ENCODE measurements at places on chromosomes 5 and 9.

DNA sequence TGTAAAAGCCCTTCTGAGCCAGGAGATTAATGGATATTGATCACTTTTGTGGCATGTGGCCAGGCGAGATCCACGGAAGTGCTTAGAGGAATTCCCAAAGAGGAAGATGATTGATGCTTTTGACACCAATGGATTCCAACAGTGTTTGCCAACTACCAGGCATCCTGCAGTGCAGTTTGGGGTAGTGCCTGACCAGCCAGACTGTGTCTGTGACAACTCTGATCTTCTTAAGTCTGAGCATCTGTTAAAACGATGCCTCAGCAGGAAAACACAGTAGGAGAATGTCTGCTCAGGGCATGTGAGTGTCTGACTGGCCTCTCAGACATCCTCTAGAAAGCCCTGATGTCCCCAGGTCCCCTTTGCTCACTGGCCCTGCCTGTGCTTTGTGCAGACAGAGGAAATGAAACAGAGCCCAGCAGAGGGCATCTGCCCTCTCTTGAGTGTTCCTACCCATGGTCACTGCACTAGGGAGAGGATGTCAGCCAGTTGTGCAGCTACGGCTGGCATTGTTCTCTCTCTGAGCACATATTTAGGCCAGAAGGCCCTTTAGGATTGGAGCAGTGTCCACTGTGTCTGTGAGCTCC lies 57.0 kb downstream of the TRPC7 start:
- no peaks in the 10 kb centered on the region for H3K36me3 ChIP-seq
- no peak overlapping the region for H3K27ac ChIP-seq
- no peak overlapping the region for H3K4me3 ChIP-seq
- peaks cover 11% of the 10 kb centered on the region for H3K27me3 ChIP-seq
- peaks cover 2% of the 10 kb centered on the region for H3K4me1 ChIP-seq
- DNase-seq = no peak

GRCh38 chr5:154371687-154372086 lies 74.1 kb upstream of the SAP30L start:
- no peak for DNase-seq
- no peak overlapping the region for H3K4me3 ChIP-seq
- no peak overlapping the region for H3K27ac ChIP-seq
- H3K27me3 ChIP-seq = peaks cover 18% of the 10 kb centered on the region

DNA sequence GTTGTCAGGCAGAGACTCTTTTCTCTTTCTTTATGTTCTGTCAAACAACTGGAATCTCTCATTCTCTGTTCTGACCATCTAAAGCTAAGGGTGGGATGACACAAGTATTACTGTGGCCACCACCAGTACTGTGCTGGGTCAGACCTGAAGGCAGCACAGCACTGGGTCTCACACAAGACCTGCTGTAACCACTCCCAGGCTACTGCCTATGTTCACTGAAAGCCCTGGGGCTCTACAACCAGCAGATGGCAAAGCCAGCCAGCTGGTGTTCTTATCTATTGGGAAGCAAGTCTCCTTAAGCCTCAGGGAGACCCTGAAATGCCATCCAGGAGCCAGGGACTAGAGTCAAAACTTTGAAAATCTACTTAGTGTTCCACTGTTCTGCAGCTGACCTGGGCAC lies 189.5 kb downstream of the SLCO4C1 start:
- H3K36me3 ChIP-seq = no peaks in the 10 kb centered on the region
- H3K4me1 ChIP-seq = no peaks in the 10 kb centered on the region
- H3K4me3 ChIP-seq = no peak overlapping the region

DNA sequence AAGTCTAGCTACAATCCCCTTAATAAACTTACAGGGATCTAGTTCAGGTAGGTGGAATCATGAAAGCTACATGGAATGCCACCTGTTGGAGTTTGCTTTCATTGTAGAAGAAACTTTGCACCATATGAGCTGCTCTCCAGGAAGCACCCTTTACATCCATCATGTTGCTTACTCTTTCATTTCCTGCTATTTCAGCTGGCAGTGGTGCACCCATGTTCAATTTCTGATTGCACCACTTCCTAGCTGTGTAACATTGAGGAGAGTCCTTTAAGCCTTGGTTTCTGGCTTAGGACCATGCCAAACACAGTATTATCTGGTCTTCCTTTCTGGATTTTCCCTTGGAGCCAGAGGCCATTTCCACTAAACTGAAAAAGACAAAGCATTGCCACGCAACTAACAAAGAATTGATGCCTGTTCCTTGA lies 123.3 kb upstream of the SLC12A2 start:
- peaks cover 32% of the 10 kb centered on the region for H3K4me1 ChIP-seq
- no peak overlapping the region for H3K27ac ChIP-seq
- no peaks in the 10 kb centered on the region for H3K27me3 ChIP-seq
- no peak overlapping the region for H3K4me3 ChIP-seq

- no peaks in the 10 kb centered on the region for H3K36me3 ChIP-seq
- H3K4me3 ChIP-seq = peak overlapping the region; percentile 61
- peak; percentile 45 for DNase-seq
- H3K27ac ChIP-seq = peak overlapping the region; percentile 98
- H3K27me3 ChIP-seq = peaks cover 6% of the 10 kb centered on the region
Measured at GRCh38 chr9:88258024-88258423, 119.7 kb upstream of the SPATA31C2 start.

DNA sequence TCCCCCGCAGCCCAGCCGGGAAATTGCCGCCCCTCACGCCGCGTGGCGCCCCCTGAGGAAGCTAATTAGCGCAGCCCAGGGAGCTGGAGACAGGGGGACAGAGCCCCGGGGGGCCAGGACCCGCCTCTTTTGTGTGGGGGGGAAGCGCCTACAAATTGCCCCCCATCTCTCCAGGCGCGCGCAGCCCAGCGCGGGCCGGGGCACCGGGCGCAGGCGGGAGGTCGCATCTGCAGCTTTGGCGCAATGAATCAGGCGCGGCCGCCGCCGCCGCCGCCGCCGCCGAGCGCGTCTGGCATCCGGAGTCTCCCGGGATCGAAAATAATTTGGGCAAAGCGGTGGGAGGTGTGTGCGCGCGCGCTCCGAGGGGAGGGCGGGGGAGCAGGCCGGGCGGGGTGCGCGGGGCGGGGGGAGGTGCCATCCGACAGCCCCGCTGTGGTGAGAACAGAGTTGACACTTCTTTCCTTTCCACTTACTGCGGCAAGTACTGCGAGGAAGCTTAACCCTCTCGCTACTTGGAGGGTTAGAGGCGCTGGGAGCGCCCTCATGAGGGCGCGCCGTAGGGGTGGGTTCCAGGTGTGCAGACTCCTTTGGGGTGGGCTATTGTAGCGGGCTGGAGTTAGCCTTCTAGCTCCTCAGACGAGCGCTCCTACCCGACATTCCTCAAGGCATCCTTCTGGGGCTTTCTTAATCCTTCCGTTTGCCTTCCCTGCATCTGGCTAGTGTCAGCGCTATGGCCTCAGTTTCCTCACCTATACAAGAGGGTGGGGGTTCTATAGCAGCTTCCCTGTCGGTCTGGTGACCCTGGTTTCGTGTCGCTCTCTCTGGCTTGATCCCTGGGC lies 63.1 kb downstream of the CXXC5 start:
- H3K27ac ChIP-seq = peak overlapping the region; percentile 94
- peaks cover 6% of the 10 kb centered on the region for H3K27me3 ChIP-seq

GRCh38 chr5:24714746-24715145 lies 70.0 kb upstream of the CDH10 start:
- H3K27ac ChIP-seq = no peak overlapping the region
- H3K27me3 ChIP-seq = no peaks in the 10 kb centered on the region

DNA sequence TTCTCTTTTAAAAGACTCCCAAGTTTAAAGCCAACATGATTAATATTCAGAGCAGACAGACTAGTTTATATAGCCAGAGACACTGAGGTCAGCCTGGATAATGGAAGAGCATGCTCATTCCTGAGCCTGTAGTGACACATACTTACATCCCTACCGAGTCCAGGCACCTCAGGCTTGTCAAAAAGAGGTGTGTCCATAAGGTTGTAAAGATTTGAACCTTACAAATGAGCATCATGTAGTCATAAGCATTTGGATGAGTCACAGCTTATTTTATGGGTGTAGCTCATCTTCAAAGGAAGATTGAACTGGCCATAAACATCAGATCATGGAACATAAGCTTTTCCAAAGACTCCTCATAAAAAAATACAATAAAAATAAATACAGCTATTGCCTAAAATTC lies 333.5 kb downstream of the EFNA5 start:
- no peak for DNase-seq
- H3K4me3 ChIP-seq = no peak overlapping the region
- H3K27me3 ChIP-seq = peaks cover 3% of the 10 kb centered on the region
- H3K27ac ChIP-seq = no peak overlapping the region
- H3K36me3 ChIP-seq = no peaks in the 10 kb centered on the region

- H3K27me3 ChIP-seq = peaks cover 18% of the 10 kb centered on the region
- DNase-seq = no peak
Measured at GRCh38 chr9:96073531-96074480, 198.3 kb downstream of the ERCC6L2 start.

GRCh38 chr5:92761585-92761984 lies 819.4 kb downstream of the NR2F1-AS1 start:
- H3K4me3 ChIP-seq = no peak overlapping the region
- no peaks in the 10 kb centered on the region for H3K36me3 ChIP-seq
- H3K27me3 ChIP-seq = no peaks in the 10 kb centered on the region
- no peak for DNase-seq

GRCh38 chr9:38419181-38419580 lies 5.1 kb downstream of the IGFBPL1 start:
- H3K4me1 ChIP-seq = peaks cover 42% of the 10 kb centered on the region
- H3K27me3 ChIP-seq = peaks cover 20% of the 10 kb centered on the region
- H3K27ac ChIP-seq = no peak overlapping the region
- DNase-seq = no peak
- H3K36me3 ChIP-seq = no peaks in the 10 kb centered on the region

DNA sequence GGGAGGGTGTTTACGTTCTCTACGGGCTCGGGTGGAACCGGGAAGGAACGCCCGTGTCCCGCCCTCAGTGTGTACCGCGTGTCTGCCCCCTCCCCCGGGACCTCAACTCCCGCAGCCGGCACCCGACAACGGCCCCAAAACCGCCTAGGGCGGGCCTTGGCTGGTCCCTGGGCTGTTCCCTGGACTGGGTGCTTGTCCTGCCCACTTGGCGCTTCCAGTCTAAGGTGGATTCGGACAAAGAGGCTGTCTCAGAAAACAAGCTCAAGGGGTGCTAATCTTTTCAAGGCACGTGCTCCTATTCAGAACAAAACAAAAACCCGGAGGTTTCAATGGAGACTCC lies 379 bp upstream of the CLK4 start:
- peaks cover 12% of the 10 kb centered on the region for H3K36me3 ChIP-seq
- H3K27me3 ChIP-seq = no peaks in the 10 kb centered on the region
- peaks cover 55% of the 10 kb centered on the region for H3K4me1 ChIP-seq
- peak overlapping the region; percentile 72 for H3K4me3 ChIP-seq

DNA sequence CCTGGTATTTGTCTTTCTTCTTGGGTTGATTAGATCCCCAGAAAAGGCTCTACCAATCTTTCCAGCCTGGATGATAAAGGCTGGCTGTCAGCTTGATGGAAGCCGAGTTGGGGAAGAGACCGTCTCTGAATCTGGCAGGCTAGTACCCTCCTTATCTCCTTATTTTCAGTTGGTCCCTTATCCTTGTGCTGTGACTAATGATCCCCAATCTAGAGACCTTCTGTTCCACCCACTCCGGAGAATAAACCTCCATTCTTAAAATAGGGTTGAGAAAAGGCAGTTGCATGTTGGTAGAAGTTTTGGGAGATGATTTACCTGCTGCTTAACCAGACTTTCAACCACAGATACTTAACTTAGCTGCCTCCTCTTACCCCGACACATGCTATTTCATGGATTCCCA lies 52.3 kb downstream of the PRKACG start:
- H3K4me3 ChIP-seq = no peak overlapping the region
- H3K27ac ChIP-seq = no peak overlapping the region
- no peaks in the 10 kb centered on the region for H3K27me3 ChIP-seq
- DNase-seq = no peak

DNA sequence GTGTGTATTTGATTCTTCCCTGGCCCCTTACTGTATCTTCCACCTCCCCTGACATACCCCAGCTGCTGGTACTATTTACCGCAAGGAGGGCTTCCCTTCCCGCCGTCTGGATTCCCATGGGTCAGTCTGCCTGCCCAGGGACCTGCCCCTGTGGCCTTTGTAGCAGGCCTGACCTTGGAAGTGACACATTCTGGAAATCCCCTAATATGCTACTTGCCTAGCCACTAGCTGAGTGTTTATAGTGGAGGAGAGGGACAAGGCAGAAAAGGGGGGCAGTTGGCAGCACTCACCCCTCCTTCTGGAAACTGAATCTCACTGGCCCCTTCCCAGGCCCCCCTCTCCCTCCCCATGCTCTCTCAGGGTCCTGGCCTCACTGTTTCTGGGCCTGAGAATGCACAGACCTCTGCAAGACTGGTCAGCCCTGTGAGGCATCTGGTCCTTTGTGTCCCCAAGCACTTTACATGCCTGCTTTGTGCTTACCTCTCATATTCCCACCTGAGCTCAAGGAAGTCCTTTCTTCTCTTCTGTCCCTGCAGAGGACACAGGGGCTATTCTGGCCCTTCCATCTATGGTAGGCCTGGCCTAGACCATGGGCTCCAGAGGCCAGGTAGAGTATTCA lies 8.2 kb upstream of the CCL21 start:
- no peak overlapping the region for H3K27ac ChIP-seq
- H3K27me3 ChIP-seq = peaks cover 18% of the 10 kb centered on the region
- no peaks in the 10 kb centered on the region for H3K36me3 ChIP-seq
- peaks cover 32% of the 10 kb centered on the region for H3K4me1 ChIP-seq

DNA sequence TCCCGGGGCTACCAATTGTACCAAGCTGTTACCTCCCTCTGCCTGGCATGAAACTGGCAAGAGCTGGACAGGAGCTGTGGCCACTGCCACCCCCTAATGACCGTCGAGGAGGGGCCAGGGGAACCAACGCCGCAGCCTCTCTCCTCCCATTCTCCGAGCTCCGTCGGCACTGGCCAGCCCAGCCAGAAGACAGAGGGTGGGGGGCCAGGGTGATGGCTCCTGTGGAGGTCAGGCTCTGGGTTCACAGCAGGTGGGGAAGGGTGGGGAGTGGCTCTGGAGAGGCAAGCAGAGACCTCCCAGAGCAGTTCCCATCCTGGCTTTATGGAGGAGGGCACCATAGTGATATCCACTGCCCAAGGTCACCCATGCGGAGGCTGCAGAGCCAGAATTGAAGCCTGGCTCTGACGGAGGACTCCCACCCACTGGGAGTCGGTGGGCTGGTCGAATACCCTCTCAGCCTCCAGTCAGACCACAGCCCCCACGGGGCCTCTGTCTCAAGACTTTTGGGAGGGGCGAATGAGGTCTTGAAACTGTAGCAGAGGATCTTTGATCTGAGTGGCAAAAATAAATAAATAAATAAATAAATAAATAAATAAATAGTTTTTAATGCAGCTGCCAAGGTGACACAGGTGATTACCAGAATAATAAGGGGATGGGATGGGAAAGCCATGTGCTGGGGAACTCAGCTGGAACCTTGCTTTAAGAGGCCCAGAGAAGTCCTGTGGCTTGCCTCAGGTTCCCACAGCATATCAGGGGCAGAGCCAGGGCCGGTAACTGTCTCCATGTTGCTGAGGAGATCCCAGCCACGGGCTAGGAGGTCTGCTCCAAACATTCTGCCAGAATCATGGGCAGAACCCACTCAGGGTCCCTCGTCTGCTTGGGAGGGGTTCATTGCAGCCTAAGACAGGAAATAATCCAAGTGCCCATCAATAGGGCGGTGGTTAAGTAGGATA lies 42.5 kb upstream of the NEURL1B start:
- no peak for DNase-seq
- H3K27ac ChIP-seq = no peak overlapping the region
- H3K27me3 ChIP-seq = peaks cover 9% of the 10 kb centered on the region
- H3K4me3 ChIP-seq = no peak overlapping the region

All from nephron progenitor cell (in vitro differentiated cells).